K562 (cell line): ENCODE measurements at places on chromosomes 1 and 21. TPM values are rescaled to one million over a fixed set of nuclear protein-coding genes. Genes with fewer than 3 reads are reported as not detected.

GRCh38 chr1:187477103-187477502 lies 648.4 kb downstream of the PLA2G4A start:
- no peak for DNase-seq
- H3K4me1 ChIP-seq = no peaks in the 10 kb centered on the region
- no peaks in the 10 kb centered on the region for H3K36me3 ChIP-seq
- no peaks in the 10 kb centered on the region for H3K27me3 ChIP-seq

GRCh38 chr1:198444792-198445191 lies 95.7 kb downstream of the ATP6V1G3 start:
- DNase-seq = no peak
- no peak overlapping the region for H3K4me3 ChIP-seq
- no peaks in the 10 kb centered on the region for H3K4me1 ChIP-seq
- H3K36me3 ChIP-seq = no peaks in the 10 kb centered on the region
- no peak overlapping the region for H3K27ac ChIP-seq

Gene FCGR1A
- total RNA-seq = not detected in 2 replicates

GRCh38 chr21:36072453-36073162 lies 2.8 kb downstream of the CBR1 start:
- no peak for DNase-seq
- H3K27me3 ChIP-seq = no peaks in the 10 kb centered on the region
- H3K4me3 ChIP-seq = no peak overlapping the region
- H3K4me1 ChIP-seq = peaks cover 9% of the 10 kb centered on the region
- H3K27ac ChIP-seq = no peak overlapping the region
- 0 out of 3 replicates have a peak, but pooled peaks cover 2% of the 10 kb centered on the region for H3K36me3 ChIP-seq

GRCh38 chr21:45791562-45792418 lies 148.3 kb downstream of the PCBP3 start:
- no peaks in the 10 kb centered on the region for H3K36me3 ChIP-seq
- H3K27me3 ChIP-seq = peaks cover 67% of the 10 kb centered on the region
- H3K4me3 ChIP-seq = no peak overlapping the region
- no peak overlapping the region for H3K27ac ChIP-seq

- DNase-seq = peak; percentile 42
- H3K27me3 ChIP-seq = no peaks in the 10 kb centered on the region
- H3K27ac ChIP-seq = no peak overlapping the region
- no peak overlapping the region for H3K4me3 ChIP-seq
- no peaks in the 10 kb centered on the region for H3K36me3 ChIP-seq
These were observed 38.5 kb downstream of the IER5 start for GRCh38 chr1:181126871-181127587.

DNA sequence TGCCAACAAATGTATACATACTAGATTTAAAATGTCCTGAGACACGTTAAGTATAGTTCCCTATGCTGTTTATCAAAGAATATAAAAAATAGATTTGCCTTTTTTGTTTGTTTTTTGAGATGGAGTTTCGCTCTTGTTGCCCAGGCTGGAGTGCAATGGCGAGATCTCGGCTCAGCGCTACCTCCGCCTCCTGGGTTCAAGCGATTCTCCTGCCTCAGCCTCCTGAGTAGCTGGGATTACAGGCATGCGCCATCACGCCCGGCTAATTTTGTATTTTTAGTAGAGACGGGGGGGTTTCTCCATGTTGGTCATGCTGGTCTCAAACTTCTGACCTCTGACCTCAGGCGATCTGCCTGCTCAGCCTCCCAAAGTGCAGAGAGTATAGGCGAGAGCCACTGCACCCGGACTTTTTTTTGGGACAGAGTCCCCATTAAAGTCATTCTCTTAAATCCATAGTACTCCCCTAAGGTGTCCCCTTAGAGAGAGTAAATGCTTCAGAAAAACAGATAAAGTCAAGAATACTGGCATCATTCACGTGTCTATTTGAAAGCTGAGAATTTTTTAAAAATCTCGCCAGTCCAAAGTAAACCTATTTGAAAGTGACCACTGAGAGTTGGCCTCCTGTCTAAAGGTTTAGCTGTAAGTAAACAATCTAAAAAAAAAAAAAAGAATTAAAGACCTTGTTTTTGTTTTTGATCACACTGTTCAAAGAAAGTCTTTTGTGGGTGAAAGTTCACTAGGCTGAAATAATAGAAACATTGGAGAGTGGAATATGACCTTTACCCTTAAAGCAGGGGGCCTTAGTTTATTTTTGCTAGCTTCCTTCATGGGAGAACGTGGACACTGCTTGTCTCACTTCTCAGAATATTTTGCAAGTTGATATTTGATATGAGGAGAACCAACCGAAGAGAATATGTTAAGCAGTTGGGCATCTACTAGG lies 48.0 kb upstream of the SLC16A1 start:
- H3K4me1 ChIP-seq = no peaks in the 10 kb centered on the region
- H3K27me3 ChIP-seq = no peaks in the 10 kb centered on the region
- H3K27ac ChIP-seq = no peak overlapping the region
- no peak for DNase-seq
- H3K36me3 ChIP-seq = peaks cover 3% of the 10 kb centered on the region; the same call in 1 of the 3 replicates

Gene DISP3
- 0.16 TPM in 1 of 2 replicates, not detected in the other for total RNA-seq

Gene IQCC
- 6.6 and 8.1 TPM in 2 replicates for total RNA-seq

DNA sequence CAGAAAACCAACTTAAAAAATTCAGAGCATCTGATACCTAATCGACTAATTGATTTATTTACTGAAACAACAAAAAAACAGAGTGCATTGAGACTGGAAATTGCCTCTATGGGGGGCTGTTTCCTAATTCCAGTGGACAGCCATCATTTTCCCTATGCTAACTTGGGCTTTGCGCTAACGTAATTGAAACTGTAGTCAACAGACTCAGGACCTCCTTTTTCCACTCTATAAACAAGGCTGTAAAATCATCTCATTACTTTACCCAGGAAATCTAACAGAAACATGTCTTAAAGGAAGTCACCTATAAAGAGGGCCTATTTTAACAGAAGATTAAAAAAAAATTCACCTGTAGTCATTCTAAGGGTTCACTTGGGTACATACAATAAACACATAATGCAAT lies 2.1 kb downstream of the ERG start:
- no peaks in the 10 kb centered on the region; the same call in 2 of the 3 replicates for H3K4me1 ChIP-seq
- DNase-seq = no peak
- no peak overlapping the region for H3K27ac ChIP-seq
- no peak overlapping the region for H3K4me3 ChIP-seq

GRCh38 chr1:185338719-185339622 lies 21.9 kb upstream of the IVNS1ABP start:
- DNase-seq = no peak
- peaks cover 7% of the 10 kb centered on the region; the same call in 2 of the 3 replicates for H3K4me1 ChIP-seq
- no peaks in the 10 kb centered on the region for H3K27me3 ChIP-seq
- no peak overlapping the region for H3K27ac ChIP-seq
- no peaks in the 10 kb centered on the region for H3K36me3 ChIP-seq
- H3K4me3 ChIP-seq = no peak overlapping the region

- H3K4me3 ChIP-seq = peak overlapping the region; percentile 7; the same call in 1 of the 2 replicates
- no peaks in the 10 kb centered on the region for H3K27me3 ChIP-seq
- peaks cover 27% of the 10 kb centered on the region for H3K4me1 ChIP-seq
These were observed 12.2 kb downstream of the PLEKHO1 start for GRCh38 chr1:150161747-150162581.

Gene SHE
- not detected in 2 replicates for total RNA-seq

GRCh38 chr1:160204526-160205241 lies 500 bp upstream of the PEA15 start:
- DNase-seq = no peak
- H3K27me3 ChIP-seq = no peaks in the 10 kb centered on the region
- H3K4me1 ChIP-seq = peaks cover 21% of the 10 kb centered on the region
- H3K4me3 ChIP-seq = no peak overlapping the region

Gene CD2
- 0.16 and 0.29 TPM in 2 replicates for total RNA-seq

DNA sequence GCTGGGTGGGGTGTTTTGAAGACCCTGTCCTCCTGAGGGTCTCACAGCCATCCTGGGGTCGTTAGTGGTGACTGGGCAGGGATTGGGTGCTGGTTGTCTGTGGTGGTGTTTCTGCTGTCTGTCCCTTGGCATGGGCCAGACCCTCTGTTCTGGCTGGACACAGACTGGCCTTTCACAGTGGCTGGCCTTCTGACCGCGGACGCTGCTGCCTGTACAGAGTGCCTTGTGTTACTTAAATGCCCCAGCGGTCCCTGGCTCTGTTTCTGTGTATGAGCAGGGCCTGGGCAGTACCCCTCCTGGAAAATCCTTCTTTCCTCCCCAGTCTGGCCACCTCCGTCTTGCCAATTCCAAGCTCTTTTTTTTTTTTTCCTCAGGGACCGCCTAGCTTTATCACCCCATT lies 50.9 kb downstream of the SH3BGR start:
- no peaks in the 10 kb centered on the region for H3K27me3 ChIP-seq
- H3K36me3 ChIP-seq = no peaks in the 10 kb centered on the region
- H3K4me3 ChIP-seq = no peak overlapping the region
- no peak overlapping the region for H3K27ac ChIP-seq
- no peak for DNase-seq
- H3K4me1 ChIP-seq = no peaks in the 10 kb centered on the region

DNA sequence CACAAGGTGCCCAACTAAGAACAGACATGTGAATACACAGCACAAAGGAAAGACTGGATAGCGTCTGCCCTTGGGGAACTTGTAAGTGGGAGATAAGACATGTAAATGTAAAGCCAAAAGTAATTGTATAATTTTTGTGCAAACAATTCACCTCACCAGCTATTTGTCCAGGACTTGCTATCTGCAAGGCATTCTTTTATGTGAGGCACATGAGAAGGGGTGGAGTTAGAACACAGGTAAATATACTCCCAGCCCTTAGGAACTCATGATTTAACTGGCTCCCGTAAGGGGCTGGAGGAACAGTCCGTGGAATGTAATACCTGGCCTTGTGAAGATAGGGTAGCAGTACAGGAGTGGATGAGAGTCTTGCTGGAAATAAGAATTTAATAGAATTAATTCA lies 61.3 kb downstream of the CDK18 start:
- H3K27ac ChIP-seq = no peak overlapping the region
- no peak overlapping the region for H3K4me3 ChIP-seq
- no peak for DNase-seq
- no peaks in the 10 kb centered on the region for H3K4me1 ChIP-seq

GRCh38 chr1:19453741-19454201 lies 31.6 kb downstream of the CAPZB start:
- H3K4me3 ChIP-seq = no peak overlapping the region
- no peaks in the 10 kb centered on the region for H3K27me3 ChIP-seq
- H3K36me3 ChIP-seq = peaks cover 6% of the 10 kb centered on the region; the same call in 2 of the 3 replicates
- no peak overlapping the region for H3K27ac ChIP-seq

DNA sequence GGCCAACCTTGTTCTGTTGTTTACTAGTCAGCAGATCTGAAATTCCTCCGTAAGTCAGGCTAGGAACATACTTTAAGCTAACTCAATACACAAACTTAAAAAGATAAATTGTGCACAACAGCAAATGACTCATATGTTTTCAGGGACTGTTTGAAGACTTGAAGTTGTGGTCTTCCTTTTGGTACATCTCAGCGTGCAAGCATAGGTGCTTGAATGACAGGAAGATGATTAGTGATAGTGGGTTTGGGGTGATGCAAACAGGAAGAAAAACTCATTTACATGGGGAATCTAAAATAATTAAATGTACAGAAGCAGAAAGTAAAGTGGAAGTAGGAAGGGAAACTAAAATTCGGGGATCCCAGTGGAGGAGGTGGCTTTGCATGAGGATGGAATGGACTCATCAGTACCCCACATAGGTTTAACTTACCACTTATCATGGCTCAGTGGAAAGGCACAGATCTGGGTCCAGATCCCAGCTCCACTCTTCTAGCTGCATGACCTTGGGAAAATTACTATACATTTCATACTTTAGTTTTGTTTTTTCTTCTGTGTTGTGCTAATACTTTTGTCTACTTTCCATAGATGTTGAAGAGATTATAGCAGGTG lies 122.3 kb downstream of the XCL2 start:
- no peaks in the 10 kb centered on the region for H3K36me3 ChIP-seq
- H3K27me3 ChIP-seq = no peaks in the 10 kb centered on the region
- no peak overlapping the region for H3K4me3 ChIP-seq
- no peak for DNase-seq
- no peaks in the 10 kb centered on the region for H3K4me1 ChIP-seq

Gene KRTAP20-2
- total RNA-seq = not detected in 2 replicates

Gene CNKSR1
- total RNA-seq = 1.6 and 2.0 TPM in 2 replicates

Gene SIK1
- total RNA-seq = 4.3 TPM in 2 replicates

GRCh38 chr1:12756273-12756672 lies 10.3 kb downstream of the CFAP107 start:
- H3K27me3 ChIP-seq = peaks cover 13% of the 10 kb centered on the region; the same call in 2 of the 3 replicates
- H3K4me3 ChIP-seq = no peak overlapping the region
- H3K4me1 ChIP-seq = no peaks in the 10 kb centered on the region
- H3K27ac ChIP-seq = no peak overlapping the region
- no peaks in the 10 kb centered on the region for H3K36me3 ChIP-seq

DNA sequence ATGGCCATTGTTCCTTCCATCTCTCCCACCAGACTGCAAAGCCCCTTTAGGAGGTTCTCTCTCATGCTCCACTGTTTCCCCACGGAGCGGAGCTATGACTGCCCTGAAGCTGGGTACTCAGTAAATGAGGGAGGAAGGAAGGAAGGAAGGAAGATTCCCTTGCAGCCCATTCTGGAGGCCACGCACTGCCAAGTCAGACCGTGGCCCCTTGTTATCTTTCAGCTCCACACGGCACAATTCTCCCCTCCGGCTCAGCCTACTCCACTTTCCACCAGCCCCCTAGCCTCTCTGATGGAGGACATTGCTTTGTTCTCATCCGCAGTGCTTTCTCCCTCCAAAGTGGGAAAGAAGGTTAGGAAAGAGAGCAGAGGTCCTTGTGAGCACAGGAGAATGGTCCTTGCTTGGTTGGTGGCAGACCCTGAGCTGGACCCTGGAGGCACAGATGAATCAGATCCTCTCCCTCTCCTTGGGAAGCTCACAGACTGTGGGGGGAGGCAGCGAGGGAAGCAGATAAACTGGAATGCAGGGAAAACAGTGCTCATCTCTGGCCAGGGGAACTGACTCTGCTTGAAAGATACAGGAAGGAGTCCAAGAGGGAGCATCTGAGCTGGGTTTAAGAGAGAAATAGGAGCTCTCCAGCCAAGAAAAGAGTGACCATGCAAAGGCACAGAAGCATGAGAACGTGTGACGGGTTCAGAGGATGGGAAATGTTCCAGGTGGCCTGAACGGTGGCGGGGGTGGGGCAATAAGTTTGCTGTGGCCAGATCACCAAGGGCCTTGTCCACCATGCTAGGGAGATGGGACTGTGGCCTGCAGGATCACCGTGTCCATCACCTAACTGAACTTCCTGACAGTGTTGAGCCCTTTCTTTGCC lies 52.6 kb downstream of the GLIS1 start:
- no peak for DNase-seq
- H3K4me3 ChIP-seq = no peak overlapping the region
- H3K4me1 ChIP-seq = peaks cover 2% of the 10 kb centered on the region; the same call in 1 of the 3 replicates

Gene ZBTB17
- 46.5 and 53.4 TPM in 2 replicates for total RNA-seq
